ENCODE measurements at places on chromosomes 12 and 14.

DNA sequence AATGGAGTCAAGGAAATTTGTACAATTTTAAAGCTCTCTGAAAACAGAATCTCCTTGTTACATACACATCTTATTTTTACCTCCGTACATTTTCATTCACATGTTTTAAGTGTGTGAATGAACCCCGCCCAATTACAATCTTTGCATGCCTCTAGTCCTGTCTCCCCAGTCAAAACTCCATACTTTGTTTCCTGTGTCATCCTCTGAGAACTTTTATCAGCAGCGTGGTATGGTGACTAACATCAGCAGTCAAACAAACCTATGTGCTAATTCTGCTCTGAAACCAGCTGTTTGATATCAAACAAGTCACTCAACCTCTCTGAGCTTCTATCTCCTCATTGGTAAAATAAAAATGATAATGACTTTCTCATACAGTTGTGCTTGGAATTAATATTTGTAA is 15.8 kb upstream of the ERGIC2 start:
- no peak for DNase-seq

DNA sequence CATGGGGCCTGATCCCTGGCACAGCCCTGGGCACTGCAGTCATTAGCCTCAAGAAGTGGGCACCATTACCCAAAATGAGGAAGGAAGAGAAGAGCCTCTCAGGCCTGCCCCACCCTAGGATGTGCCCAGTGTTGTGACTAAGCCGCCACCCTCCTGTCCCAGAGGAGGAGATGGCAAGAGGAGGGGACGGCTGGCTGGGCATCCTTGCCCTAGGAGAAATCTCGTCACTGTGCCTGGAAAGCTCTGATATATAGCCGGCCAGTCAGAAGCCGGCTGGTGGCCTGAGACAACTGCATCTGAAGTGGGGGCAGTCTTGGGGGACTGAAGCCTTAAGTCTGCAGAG is 115.2 kb downstream of the LGMN start:
- no peak for DNase-seq

- DNase-seq = no peak
Measured at GRCh38 chr14:21108791-21109190, 7.9 kb downstream of the TMEM253 start.

GRCh38 chr12:31817120-31817519 is 88.3 kb upstream of the AMN1 start:
- no peak for DNase-seq

DNA sequence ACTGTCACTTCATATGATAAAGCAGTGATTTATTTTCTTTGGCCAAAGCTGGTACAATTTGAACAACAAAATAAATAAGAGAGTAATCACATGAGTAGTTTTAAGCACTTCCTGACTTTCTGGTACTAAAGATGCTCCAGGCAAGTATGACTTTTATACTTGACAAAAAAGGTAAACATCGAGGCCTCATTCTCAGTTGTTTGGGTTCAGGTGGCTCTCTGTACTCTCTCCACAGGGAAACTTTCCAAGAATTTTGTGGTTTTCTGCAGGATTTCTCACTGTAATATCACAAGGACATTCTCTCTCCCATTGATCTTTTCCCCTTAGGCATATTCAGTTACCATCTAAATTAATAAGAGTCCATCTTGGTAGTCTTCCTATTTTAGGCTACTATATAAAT is 26.6 kb upstream of the KCNC2 start:
- DNase-seq = no peak

- DNase-seq = no peak
Measured at GRCh38 chr12:23093488-23093887, 468.5 kb downstream of the ETNK1 start.

- DNase-seq = no peak
Measured at GRCh38 chr12:20063116-20063515, 305.2 kb upstream of the PDE3A start.

DNA sequence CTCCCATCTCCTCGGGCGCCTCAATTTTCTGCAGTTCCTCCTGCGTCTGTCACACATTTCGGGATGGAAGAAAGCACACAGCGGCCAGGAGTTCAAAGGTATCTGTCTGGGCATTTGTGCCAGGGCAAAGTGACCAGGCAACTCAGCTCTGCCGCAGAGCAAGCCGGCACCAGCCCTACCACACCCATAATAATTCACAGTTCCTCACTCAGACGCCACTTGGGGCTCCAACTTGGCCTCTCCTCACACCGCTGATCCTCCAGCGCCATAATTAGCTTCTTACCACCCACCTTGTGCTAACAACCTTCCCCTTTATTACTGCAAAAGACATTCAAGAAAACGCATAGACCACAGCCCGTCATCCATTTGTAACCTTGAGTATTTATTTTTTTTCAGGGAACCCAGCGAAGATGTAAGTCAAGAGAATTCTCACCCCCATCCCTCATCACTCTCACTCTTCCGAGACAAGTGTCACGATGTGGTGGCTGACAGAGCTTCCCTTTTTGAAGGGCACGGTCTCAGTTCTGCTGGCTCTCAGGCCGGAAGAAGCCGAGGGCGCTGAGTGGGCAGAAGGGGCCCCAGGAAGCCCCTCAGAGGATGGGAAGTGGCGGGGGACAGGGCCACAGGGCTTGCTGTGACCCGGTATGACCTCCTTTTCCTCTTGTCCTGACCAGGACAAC is 25.2 kb upstream of the NCOR2 start:
- DNase-seq = no peak

GRCh38 chr12:94712815-94713515 is 62.6 kb upstream of the TMCC3 start:
- no peak for DNase-seq

DNA sequence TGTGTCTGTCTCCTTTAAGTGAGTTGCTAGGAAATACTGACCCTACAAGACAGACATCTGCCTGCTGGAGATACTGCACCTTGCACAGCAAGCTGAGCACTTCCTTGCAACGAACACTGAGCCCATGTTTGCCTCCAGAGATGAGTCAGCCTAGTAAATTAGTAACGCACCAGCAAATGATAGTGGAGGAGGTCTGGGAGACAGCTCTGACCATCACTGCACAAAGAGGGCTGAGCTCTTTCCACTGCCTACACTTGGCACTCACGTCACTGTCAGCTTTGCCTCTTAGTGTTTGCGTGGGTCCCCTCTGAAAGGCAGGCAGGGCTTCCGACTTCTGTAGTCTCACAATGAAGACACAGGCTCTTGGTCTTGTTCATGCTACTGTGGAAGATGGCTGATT is 109.0 kb downstream of the APAF1 start:
- no peak for DNase-seq

DNA sequence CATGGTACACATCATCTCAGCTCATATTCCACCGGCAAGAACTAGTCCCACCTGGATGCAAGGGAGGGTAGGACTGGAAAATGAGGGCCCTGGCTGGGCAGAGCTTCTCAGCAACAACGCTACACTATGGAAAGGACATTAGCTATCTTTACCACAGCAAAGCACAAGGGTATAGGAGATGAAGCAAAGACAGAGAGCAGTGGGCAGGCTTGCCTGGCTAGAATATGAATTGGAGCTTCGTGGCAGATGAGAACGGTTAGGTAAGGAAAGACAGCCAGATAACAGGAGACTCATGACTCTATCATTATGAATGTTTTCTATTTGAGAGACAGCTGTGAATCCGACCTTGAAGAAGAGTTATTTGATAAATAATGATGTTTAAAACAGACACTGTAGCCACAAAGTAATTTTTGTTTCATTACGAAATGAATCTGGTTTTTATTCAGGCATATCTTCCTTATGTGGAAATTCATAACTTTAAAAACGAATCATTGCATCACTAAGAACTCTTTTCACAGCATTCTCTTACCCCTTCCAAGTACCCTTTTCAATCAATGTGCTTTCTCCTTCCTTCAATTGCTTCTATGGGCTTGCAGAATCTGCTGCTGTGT is 59.1 kb upstream of the PCED1B start:
- DNase-seq = no peak

DNA sequence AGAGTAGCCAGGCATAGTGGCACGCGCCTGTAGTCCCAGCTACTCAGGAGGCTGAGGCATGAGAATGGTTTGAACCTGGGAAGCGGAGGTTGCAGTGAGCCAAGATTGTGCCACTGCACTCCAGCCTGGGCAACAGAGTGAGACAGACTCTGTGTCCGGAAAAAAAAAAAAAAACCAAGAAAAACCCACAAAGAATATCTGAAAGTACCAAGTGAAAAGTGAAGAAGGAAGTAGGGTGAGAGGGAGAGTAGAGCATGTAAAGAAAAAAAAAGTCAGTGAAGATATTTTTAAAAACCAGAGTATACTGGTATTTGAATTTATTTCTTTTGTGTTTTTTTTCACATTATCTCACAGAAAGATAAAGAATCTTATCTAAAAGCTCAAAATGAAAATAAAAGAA is 43.3 kb upstream of the ISM2 start:
- no peak for DNase-seq

DNA sequence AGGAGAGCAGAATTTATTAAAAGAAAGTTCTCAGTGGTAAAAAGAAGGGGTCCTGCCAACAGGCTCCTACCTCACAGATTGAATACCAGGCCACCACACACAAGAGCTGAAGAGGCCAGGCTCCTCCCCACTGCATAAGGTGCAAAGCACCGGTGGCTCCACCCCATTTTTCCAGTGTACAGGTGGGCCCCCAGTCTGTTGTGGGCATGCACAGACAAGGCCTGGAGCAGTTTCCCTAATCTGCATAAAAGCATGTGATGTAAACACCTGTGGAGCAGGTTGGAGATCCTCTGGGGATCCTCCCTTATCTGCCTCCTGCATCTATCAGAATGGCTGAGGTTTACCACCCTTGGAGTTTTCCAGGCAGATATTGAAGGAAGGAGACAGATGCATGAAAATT is 45.7 kb upstream of the PDZRN4 start:
- no peak for DNase-seq

GRCh38 chr14:100070310-100070709 is 5.1 kb downstream of the EVL start:
- no peak for DNase-seq

DNA sequence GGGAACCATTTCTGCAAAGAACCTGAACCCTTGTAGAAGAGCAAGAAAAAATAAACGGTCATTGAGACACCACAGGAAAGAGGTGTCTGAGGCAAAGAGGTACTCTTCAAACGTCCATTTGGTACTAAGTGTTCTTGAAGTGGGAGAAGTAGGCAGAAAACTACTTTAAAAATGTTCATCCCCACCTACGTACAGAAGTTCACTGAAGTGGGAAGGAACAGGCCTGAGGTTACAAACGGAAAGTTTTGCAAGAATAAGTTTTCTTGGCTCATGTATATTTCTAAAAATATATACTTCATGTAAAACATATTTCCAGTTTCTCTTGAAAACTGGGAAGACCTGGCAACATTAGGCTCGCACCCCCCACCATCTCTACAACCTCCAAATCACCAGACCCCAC is 61.2 kb downstream of the STXBP6 start:
- DNase-seq = no peak

DNA sequence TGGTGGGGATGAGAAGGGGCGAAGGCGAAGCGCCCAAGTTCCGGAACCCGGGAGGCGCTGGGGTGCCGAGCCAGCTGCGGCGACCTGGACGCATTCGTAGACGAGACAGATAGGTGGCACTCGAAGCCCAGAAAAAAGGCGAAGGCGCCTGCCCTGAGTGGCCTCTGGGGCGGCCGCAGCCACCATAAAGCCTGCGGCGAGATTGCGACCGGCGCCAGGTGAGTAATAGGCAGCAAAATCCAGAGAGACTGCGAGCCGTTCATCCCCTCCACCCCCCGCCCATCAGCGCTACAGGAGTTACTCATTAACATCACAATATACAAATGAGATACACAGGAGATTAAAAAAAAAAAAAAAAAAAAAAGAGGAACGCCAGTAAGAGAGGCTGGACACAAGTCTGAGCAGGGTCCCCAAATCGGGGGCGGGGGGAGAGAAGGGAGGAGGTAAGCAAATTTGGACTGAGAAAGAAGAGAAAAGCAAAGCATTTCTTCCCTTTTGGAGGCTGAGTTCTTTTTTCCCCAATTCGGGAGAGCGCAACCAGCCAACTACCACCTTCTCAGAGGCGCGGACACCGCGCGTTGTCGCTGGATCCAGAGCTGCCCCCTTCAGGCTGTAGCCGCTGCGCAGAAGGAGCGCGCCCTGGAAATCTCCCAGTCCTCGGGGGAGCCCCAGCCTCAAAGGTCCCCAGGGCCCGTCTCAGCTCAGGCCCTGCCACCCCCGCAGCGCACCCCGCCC is 15.7 kb downstream of the TBX3 start:
- DNase-seq = no peak

DNA sequence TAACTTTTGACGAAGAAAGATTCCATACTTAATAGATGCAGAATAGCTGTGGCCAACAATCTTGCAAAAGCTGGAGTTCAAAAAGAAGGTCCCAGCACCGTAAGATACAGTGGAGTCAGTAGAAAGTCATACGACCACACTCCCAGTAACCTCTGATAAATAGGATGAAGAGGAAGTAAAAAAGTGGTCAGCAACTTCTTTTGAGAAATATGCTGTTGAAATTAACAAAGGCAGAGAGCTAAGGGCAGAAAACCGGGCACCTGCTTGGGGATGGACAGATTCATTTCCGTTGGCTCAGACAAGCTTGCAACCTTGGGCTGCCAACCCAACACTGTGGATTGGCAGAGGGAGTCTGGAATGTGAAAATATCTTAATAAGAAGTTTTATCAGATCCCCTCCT is 40.0 kb downstream of the BTG1 start:
- DNase-seq = no peak

- peak; percentile 7 for DNase-seq
Measured at GRCh38 chr14:35046751-35047536, 872 bp downstream of the FAM177A1 start.

GRCh38 chr12:128089961-128090360 is 177.0 kb upstream of the TMEM132C start:
- DNase-seq = no peak

DNA sequence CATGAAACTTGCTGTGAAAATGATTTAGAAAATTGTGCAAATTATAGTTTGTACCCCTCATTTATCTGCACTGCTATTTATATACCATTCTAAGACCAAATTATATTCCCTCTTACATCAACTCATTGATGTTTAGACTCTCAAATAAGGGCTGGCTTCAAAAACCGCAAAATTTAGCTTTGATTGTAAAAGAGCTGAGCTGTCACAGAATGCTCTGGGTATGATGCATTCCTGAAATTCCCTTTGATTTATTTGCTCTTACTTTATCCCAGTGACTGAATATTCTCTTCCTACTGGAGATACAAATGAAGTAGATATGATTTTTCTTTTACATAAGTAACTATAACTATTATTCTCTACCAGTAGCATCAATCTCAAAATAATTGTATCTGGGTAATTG is 78.0 kb upstream of the TMTC2 start:
- no peak for DNase-seq
